ENCODE measurements at places on chromosomes 4 and X.

DNA sequence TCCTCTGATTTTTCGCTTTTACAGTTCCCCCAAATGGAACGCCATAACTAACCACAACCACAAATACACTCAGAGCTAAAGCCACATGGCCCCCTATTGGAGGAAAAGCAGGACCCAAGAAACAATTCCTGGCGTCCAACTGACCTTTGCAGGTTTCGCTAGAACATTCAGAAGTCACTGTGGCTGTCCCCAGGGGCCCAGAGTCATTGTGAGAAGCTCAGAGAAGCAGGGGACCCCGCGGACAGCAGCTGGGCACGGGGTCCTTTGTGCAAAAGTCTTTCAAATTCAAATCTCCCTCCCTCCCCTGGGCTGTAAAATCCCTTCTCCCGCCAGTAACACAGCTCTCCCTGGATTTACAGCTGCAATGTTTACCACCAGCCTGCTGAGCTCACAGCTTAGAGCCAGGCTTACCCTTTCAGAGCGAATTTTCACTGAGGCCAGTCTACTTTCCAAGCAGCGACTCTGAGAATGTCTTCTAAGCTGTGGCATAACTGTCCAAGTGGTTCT is 214.8 kb downstream of the CRLF2 start:
- DNase-seq: no peak

DNA sequence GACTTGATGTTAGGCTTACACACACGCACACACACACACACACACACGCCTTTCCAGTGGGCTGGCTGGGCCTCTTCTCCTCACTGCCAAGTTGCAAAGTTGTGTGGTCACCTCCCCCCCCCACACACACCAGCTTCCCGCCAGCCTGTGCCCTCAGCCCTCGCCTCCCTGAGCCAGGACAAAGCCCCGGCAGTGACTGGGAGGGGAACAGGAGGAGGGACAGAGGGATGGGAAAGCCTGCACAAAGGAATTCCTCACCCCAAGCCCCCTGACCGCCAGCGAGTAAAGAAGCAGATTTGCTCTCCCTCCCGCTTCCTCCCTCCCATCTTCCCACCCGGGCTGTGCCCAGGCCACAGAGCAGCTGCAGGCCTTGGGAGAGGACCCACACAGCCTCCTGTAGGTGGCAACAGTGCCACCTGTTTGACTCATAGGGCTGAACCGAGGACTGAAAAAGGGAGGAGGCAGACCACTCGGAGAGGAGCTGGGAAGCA is at the start of gene GDPD2:
TSS of gene GDPD2 (plus strand) at position 464 of the 491 bp plus-strand sequence. CDS start 1,671 bp downstream, outside the sequence.
- no peak for DNase-seq

DNA sequence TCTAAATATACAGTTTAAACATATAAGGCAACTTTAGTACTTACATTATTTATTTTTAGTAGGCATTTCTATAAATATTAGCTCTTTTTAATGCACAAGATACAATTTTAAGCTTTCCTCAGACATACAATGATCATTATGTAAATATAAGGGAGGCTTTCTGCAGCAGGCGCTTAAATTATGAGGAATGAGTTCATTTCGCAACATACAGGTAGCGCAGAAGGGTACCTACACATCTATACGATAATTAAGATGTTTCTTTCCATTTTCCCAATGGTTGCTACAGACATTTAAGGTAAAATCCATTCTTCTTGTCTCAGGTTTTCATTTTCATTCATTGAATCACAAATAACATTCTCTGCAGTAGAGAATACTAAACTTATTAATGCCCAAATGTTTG is 1.2 kb downstream of the AASDH start:
- DNase-seq: no peak

- DNase-seq: no peak
Observed at GRCh38 chr4:41146716-41147506, 67.4 kb downstream of the APBB2 start.

DNA sequence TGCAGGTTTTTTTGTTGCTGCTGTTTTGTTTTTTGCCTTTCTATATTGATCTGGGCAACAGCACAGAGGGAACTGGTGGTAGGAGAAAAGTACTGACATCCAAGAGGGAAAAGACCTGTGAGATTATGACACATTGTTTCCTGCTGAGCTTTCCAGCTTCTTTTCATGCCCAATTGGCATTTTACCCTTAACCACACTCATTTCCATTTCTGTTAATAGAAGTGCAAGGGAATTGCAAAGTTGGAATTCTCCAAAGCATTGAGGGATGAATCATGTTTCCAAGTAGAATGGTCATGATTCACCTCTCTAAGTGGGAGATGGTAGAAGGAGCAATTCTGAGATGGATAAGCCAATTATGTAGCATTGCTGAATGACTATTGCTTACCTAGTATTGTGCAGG is 161.5 kb downstream of the PPARGC1A start:
- DNase-seq: peak; percentile 62

DNA sequence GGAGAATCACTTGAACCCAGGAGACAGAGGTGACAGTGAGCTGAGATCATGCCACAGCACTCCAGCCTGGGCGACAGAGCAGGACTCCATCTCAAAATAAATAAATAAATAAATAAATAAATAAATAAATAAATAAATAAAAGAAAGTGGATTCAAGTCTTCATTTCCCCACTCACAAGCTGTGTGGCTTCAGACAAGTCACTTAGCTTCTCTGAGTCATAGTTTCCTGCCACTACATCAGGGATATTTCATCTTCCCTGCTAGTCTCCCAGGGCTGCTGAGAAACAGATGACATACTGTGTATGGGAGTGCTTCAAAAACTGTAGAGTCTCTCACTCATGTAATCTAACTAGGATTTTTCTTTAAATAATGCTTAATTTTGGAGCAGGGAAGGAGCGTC is 37.2 kb downstream of the TBC1D9 start:
- DNase-seq: peak; percentile 85

DNA sequence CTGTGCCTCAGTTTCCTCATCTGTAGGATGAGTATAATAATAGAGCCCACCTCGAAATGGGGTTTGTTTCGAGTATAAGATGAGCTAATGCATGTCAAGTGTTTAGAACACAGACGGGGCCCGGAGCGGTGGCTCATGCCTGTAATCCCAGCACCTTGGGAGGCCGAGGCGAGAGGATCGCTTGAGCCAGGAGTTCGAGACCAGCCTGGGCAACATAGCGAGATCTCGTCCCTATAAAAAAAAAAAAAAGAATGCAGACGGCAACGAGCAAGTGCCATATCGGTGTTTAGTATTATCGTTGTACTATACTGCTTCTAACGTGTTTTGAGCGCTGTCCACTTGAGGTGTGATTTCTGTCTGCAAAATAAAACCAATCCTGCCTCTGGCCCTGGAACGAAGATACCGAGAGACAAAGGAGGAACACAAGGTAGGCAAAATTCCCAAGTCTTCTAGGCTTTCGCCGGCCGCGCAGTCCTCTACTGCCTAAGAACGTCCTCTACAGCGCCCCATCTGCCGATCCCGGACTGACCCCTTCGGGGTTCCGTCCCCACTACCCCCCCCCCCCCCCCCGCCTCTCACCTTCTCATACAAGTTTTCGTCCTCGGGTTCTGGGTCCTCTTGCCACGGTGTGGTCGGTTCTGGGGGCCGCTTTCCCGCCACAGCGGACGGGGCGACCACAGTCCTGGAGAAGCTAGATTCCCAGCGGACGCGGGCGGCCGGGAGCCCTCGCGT is 442 bp downstream of the NDUFB11 start:
- DNase-seq: peak; percentile 19

- peak; percentile 33 for DNase-seq
Observed at GRCh38 chrX:101357166-101357795, 8.7 kb upstream of the TIMM8A start.

DNA sequence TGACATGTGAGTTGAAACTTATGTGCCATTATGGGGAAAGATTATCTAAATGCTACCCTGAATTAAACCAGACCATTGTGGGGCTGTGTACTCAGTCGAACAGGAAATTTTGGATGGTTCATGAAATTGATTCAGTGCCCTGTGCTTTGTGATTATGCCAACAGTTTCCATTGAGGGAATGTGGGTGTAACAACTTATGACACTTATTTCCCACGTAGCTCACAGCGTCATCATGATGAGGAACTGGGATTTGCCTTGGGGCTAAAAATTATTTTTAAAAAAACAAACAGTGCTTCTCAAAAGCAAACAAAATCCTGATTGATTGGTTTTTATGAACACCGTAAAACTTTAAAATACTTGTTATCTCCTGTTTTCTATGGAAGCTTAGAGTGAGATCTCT is 8.3 kb upstream of the CLTRN start:
- DNase-seq: no peak

DNA sequence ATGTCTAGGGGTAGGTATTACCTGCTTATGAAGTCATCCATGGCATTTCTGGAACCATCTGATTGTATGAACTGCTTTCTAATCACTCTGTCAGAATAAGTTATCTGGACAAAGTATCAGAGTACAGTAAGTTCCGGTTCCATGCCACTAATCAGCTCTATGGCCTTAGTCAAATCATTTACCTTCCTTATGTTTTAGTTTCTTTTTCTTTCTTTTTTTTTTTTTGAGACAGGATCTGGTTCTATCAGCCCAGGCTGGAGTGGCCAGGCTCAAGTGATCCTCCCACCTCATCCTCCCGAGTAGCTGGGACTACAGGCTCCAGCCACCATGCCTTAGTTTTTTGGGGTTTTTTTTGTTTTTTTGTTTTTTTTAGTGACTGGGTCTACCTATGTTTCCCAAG is 11.5 kb downstream of the XIAP start:
- no peak for DNase-seq

- DNase-seq: peak; percentile 77
Observed at GRCh38 chrX:120453985-120454384, 15.1 kb downstream of the LAMP2 start.

DNA sequence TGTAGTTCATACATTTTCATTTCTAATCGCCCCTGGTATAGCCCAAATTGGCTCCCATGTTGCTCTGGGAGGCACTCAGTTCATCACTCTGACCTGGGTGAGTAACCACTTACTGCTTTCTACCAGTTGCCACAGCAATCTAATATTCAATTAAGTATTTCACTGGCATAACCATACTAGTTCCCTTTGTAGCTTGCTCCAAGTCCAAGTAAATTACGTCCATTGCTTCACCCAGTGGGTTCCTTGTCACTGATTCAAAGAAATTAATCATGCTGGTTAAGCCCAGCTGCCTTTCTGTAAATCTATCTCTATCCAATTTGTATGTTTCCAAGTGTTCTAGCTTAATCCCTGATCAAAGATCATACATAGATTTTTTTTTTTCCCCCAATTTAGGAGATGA is 92.0 kb upstream of the CBR4 start:
- no peak for DNase-seq

DNA sequence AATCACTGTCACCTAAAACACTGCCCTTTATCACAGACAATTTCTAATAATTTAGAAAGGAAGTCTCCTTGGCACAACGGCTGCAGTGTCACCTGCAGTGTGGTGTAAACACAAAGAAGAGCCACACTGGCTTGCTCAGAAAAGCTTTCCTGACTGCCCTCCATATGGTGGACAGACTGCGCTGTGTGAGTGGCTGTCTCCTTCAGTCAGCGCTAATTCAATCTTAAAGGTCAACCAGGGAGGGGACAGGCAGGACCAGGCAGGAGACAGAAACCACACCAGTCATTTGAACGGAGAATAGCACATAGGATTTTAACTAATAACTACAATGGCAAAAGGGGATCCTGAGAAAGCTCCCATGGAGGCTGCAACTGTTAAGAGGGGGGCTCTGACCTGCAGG is 132.1 kb downstream of the NSUN7 start:
- DNase-seq: no peak

DNA sequence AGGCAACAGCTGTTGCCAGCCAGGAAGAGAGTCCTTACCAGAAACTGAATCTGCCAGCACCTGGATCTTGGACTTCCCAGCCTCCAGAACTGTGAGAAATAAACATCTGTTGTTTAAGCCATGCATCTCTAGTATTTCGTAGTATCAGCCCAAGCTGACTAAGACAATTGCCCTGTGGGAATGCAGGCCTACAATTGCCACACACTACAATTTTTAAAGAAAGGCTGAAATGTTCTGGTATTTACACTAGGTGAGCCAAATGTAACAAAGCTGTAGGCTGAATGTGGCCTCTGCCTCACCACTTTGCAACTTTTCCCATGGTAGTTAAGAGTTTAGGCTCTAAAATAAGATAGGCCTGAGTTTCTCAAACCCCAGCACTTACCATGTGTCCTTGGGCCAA is 59.1 kb downstream of the SPATA18 start:
- DNase-seq: no peak

DNA sequence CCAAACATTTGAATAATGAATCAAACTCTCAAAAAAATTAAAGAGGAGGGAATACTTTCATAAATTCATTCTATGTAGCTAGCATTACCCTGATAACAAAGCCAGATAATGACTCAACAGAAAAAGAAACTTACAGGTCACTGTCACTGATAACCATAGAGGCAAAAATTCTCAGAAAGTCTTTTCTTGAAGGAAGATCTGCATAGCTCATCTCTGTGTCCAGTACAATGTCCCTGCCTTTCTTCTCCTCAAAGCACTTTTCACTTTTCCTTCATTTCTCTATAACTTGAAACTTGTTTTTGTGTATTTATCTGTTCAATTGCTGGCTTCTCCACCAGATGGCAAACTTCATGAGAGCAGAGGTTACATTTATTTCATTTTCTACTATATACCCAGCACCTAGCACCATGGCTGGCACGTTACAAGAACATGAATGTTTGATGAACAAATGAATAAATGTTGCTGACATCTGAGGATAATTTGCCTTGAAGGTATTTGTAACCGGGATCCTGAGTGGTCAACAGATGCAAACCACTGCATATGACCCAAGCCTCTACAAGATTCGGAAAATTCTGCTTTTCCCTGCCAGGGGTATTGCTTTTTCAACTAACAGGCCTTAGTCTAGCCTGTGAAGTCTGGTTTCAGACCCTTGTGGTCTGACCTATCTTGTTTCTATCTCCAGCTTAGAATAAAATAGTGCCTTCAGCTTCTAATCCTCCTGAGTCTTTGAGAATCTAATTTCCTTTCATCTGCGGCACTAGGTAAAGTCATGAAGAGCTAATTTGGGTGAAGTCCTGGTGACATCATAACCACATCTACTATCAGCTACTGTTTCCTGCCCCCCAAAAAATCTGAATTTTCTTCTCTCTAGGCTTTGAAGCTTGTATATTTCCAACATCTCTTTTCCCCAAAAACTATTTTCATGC is 52.5 kb upstream of the ANTXR2 start:
- peak; percentile 50 for DNase-seq

DNA sequence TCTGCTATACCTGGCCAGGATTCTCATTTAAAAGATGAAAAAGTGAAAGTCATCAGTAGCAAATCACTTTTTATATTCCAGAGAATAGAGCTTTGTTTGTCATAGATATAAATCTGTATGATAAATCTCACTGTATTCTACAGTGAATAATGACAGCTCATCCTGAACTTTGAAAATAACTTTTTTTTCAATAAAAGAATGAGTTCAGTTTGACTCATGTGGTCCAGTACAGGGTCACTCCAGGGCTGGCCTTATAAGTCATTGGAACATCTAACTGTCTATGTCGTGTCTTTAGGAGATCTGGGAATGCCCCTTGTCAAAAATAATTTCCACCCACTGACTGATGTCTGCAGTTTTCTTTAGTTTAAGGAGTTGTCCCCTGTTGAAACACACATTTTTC is 18.5 kb upstream of the CXCL8 start:
- DNase-seq: peak; percentile 75

- peak; percentile 36 for DNase-seq
Observed at GRCh38 chrX:34655501-34656455, 1.3 kb downstream of the TMEM47 start.

GRCh38 chr4:138975225-138975624 is 40.4 kb upstream of the NOCT start:
- DNase-seq: no peak

GRCh38 chr4:104490096-104490769 is 4.5 kb downstream of the CXXC4 start:
- DNase-seq: no peak

All from iris pigment epithelial cell (primary cell).